ENCODE measurements at places on chromosomes 1 and 21. TPM values are rescaled to one million over a fixed set of nuclear protein-coding genes. Genes with fewer than 3 reads are reported as not detected.

AIM2 gene
- total RNA-seq: not detected

SYT14 gene
- not detected for total RNA-seq

OXCT2 gene
- 1.1 TPM for total RNA-seq

MIXL1 gene
- total RNA-seq: not detected

CIART gene
- 6.1 TPM for total RNA-seq

AMY2A gene
- not detected for total RNA-seq

LIPI gene
- total RNA-seq: not detected

S100A5 gene
- total RNA-seq: 0.49 TPM

NBPF10 gene
- 0.09 TPM for total RNA-seq

Data from airway epithelial cell (primary cell).